ENCODE measurements at places on chromosomes 4 and X.

GRCh38 chrX:31266203-31267076 is 194.6 kb upstream of the FTHL17 start:
- no peak for DNase-seq

DNA sequence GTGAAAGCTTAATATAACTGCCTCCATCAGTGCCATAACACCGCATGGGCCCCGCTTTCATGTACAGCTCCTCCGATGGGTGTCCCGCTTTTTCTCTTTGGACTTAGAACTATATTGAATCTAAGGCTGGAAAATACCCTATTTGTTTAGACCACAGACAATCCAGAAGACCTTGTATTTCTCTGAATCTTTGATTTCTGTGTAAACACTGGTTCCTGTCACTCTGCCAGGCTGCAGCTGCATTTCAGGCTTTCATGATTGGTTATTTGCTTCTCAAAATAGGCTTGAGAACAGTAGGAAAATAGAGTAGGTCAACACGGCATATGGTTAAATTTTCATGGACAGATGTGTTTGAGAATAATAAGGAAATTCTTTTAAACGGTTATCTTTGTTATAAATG is 80.0 kb downstream of the NWD2 start:
- DNase-seq = no peak

- DNase-seq = no peak
Measured at GRCh38 chr4:158799856-158800255, 31.0 kb downstream of the FNIP2 start.

- peak; percentile 53 for DNase-seq
Measured at GRCh38 chr4:99404595-99405287, 30.4 kb downstream of the ADH7 start.

GRCh38 chrX:11215191-11215921 is 77.9 kb upstream of the AMELX start:
- no peak for DNase-seq

DNA sequence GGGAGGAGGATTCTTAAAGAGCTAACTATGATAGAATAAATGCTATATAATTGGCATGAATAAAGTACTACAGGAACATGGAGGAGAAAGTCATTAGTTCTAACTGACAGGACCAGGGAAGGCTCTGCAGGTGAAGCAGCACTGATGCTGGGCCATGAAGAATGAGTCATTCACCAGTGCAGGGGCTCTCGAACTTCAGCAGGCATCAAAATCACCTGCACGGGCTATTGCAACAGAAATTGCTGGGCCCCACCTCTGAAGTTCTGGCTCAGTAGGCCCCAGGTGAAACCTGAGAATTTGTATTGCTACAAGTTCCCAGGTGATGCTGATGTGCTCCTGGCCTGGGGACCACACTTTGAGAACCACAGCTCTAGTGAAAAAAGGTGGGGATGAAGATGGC is 33.7 kb downstream of the TMEM150C start:
- no peak for DNase-seq

DNA sequence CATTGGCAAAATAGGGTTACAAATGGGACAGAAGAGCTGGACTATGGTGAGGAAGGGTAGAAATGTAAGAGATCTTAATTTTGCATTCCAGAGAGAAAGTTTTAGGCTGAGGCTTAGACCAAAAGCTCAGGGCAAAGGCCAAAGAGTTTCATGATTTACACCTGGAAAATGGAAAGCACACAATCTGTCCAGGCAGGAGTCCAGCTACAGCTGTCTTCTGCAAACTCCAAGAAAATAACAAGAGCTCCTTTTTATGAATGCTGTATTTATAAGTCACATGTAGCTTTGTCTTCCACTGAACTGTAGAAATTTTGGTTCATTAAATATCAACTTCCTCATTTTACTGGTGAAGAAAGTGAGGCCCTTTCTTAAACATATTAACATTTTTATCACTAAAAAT is 288.0 kb upstream of the ATOH1 start:
- no peak for DNase-seq

DNA sequence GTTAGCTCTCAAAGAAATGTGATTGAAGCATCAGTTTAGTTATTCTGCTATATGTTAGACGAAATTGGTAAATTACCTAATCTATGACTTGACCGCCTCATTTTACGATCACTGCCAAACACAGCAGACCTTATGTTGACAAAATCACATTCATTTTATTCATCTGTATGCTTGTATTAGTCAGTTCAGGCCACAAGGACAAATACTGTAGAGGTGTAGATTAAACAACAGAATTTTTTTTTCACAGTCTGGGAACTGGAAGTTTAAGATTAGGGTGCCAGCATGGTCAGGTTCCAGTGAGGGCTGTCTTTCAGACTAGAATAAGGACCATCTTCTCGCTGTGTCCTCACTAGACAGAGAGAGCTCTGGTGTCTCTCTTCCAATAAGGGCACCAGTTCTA is 177.1 kb downstream of the NWD2 start:
- DNase-seq = no peak

DNA sequence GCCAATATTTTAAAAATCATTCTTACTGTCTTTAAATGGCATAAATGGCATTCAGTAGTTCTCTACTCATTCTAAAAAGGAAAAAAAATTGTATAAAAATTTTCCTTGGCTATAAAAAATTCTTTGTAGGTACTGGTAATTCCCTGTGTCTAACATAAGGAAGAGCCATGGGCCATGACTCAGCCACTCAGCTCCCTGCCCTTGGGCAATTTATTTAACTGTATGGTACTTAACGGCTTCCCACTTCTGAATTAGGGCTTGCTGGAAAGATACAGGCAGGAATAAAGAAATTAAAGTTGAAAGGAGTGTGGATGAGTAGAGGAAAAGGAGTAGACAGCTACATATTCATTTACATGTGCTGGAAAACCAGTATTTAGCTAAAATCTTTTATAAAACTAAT is 30.6 kb downstream of the ABHD18 start:
- no peak for DNase-seq

- no peak for DNase-seq
Measured at GRCh38 chr4:184896868-184897715, 71.3 kb upstream of the ACSL1 start.

- DNase-seq = no peak
Measured at GRCh38 chr4:925771-926500, 6.2 kb downstream of the GAK start.

DNA sequence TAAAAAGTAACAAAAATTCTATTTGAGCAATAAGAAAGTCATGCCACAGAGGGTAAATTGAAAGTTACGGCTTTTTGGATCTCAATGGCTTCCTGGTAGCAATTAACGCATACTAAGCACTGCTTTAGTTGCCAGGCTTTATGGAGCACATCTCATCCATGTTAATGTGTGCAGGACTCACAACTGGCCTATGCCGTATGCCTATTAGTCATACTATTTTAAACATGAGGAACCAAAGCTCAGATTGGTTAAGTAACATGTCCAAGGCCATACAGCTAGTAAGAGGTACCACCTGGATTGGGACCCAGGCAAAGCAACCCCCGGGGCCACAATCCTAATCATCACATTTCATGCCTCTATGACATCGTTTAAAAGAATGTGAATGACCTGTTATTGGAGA is 17.1 kb downstream of the DAPP1 start:
- no peak for DNase-seq

DNA sequence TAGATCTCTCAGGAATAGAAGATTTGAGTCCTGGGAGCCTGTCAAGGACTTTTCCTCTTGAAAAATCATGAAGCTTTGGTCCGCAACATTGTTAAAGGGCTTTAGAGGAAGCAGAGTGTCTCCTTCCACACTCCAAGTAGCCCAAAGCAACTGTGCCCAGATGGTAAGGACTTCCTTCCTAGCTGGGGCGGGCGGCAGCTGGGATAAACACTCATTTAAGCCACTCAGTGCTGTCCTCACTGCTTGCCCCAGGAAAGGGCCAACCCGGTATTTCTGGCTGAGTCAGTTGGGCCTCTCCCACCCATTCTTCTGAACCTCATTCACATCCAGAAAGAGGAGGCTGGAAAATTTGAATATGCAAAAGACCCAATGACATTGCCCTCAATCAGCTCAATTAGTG is 144.3 kb downstream of the CHIC2 start:
- no peak for DNase-seq

DNA sequence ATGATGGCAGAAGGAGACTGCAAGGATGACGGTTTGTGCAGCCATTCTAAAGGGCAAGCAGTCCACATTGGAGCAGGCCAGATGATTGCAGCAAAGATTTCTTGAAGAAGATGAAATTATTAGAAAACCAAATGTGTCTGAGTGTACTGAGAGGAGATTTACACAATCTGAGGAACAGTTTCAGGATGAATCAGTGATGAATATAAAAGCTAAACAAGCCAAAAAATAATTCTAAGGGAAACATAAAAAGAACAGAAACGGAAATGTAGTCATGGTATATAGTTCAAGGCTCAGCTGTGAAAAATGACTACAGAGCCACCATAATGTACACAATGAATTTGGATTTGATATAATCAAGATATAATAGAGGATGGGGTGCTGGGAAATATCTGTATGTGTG is 168.5 kb downstream of the PDGFC start:
- no peak for DNase-seq

DNA sequence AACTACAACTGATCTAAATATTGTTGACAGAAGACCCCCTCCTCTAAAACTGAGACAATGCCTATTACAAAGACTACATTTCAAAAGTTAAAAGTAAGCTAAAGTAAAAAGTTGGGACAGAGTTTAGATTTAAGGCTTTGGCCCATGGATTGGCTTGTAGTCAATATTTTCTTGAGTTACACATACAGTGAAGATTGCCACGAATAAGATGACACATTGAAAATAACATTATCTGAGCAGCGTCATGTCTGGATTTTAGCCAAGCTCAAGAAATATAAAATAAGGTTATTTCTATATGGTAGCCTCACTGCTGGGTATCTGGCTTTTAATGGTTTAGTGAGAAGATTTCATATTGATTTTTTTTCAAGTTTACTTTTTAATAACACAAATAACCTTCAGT is 266.2 kb upstream of the LDB2 start:
- no peak for DNase-seq

- DNase-seq = peak; percentile 4
Measured at GRCh38 chrX:49001521-49002090, 458 bp downstream of the GRIPAP1 start.
